ENCODE measurements at places on chromosomes 7 and 10.
A peak's percentile ranks its signal among the peaks of the same experiment; 100 is the strongest.

- DNase-seq = peak; percentile 90
Observed at GRCh38 chr7:100865938-100866728, 1.1 kb upstream of the TRIP6 start.

DNA sequence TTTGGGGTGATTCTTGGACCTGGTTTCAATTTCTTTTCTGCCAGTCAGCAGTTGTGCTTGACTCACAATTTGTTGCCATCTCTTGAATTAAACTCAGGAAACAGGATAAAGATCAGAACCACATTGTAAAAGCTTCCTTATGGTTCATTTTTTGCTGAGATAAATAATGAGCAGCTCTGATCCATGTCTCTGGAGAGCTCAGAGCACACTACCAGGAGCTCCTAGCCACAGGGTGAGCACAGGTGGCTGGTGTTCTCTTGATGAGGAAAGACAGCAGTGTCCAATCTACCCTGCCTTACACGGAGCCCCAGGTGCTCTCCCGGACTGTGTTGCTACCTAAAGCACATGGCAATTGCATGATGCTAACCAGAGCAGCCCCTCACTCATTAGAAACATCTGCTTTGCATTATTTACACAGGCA is 17.2 kb upstream of the FAM170B start:
- DNase-seq = no peak

DNA sequence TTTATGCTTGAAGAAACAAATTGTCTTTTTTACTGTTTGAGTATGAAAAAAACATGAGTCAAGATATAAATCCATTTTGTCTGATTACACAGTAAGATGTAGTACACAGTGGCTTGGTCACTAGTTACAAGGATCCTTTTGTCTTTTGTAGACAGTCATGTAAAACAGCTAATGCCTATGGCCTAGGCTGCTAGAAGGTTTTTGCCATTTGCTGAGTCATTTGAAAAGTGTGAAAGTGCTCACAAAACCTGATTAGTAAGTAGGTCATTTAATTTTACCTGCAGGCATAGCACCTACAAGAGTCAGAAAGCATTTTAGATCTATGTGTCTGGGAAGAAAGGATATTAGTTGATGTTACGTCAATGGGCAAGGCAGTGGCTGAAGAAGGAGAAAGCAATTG is 819.4 kb downstream of the MAGI2 start:
- DNase-seq = no peak

- no peak for DNase-seq
Observed at GRCh38 chr7:52053525-52053924, 736.9 kb upstream of the COBL start.

GRCh38 chr7:130380861-130381455 is 664 bp downstream of the CPA1 start:
- no peak for DNase-seq

DNA sequence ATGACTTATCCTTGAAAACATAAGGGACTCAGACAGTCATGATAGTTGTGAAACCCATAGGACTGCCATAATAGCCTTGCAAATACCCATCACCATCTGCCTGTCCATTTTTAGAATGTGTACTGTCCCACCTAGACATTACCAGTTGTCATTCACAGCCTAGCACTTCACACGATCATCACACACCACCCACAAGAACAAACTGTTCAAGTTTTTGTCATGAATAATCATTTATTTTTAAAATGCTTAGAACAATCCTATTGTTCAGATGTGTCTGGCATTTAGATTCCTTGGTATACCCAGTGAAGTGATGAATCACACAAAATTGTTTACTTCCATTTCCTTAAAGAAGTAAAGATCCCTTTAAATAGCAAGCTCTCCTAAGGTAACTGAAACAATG is 46.6 kb downstream of the CCDC3 start:
- DNase-seq = no peak

Measured in Right ventricle myocardium superior (tissue), 1 donor.